ENCODE measurements at places on chromosomes 12 and 14.
A peak's percentile ranks its signal among the peaks of the same experiment; 100 is the strongest.

DNA sequence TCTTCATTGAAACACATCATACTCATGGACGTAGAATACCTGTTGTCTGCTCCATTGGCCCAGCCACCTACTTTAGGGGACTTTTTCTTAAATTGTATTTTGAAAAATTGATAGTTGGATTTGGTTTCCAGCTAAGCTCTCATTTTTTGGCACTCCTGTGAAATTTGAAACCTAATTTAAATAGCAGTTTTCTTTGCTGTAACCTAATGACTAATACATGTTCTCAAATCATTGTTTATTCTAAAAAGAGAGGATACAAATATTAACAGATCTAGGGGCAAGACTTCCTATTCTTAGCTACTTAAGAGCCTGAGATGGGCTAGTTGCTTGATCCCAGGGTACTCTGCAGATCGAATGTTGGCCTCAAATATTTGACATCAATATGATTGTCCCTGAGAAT lies 78.9 kb downstream of the PLEKHA5 start:
- DNase-seq, result peak; percentile 39

DNA sequence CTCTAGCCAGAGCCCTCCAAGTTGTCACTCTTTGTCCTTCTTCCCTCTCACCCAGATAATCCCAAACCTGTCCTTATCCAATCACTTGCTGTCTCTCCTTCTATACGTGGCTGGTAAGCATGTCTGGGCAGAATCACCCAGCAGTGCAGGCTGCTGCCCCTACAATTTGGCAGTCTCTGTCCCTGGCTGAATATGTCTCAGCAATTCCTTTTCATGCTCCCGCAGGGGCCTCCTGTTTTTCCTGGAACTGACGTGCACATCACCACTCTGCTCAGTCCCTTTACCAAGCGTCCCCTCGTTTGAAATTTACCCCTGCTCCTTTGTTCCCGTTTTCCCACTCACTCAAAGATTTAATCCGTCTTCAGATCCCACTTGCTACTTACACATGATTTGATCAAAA lies 80.0 kb downstream of the ST8SIA1 start:
- no peak for DNase-seq

GRCh38 chr12:27973487-27973890 lies 956 bp upstream of the PTHLH start:
- no peak for DNase-seq

- no peak for DNase-seq
Measured at GRCh38 chr14:101893759-101894158, 70.6 kb upstream of the DYNC1H1 start.

DNA sequence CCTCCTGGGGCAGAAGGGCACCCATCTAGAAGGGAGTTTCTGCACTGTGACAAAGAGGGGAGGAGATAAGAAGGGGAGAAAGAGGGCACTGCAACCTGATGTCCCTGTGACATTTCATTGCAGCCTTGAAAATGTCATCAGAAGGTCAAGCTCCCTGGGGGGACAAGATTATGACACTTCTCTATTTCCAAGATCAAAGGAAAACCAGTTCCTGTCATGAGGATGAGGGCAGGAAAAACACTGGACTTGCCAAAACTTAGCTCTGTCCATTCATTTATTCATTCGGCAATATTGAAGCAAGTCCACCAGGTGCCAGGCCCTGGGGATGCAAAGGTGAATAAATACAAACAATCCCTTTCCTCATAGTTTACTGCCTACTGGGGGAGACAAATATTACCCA lies 138.4 kb upstream of the CDKN3 start:
- DNase-seq, result no peak

DNA sequence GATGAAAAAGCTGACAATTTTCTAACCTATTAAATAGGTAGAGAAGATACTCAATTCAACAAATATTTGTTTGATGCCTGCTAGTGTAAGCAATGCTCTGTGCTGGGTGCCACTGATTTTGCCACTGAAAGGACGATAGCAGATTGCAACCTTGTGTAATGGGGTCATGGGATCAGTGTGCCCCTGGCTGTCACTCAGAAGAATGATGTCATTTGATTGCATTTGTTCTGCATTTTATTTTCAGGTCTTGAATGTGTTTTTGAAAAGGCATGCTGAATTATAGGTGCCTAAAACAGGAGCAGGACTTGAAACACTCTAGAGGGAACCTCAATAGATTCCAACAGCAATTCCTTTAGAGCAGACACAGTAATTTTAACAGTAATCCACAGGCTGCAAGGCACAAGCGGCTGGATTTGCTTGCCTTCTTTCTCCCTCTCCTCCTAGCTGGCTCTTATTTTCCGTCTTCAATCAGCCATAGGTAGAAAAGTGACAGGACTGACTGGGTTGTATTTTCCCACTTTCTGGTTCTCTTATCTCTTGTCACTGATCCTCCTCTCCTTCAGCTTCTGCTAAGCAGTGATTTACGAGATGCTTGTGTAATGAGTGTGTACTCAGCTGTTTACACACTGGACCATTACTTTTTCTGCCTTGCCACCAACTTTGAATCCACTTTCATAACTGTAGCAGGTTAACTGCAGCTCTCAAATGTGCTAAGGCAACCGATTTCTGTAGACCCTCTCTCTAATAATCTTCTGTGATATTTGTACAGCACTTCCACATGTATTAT lies 4.1 kb downstream of the PLXNC1 start:
- peak; percentile 27 for DNase-seq

- DNase-seq, result no peak
Measured at GRCh38 chr12:108693186-108693730, 38.1 kb downstream of the CORO1C start.

DNA sequence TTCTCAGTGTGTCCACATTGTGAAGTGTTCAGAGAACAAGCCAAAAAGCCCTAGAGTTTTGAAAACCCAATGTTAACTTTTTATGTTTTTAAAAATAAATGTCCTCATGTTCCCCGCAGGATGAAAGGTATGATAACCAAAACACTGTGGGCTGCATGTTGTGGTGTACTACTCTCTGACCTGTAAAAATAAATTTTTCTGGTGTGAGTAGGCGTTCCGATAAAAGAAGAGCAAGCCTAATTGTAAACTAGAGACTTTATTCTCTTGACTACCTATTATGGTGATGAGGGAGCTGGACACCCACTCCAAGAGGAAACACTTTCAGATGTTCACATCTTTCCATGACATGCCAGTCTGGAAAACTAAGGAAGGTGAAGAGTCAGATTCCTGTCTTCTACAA lies 18.2 kb downstream of the PTGER2 start:
- DNase-seq, result no peak

- no peak for DNase-seq
Measured at GRCh38 chr14:95664066-95664465, 22.2 kb upstream of the TCL1B start.

GRCh38 chr14:31278883-31279282 lies 71.3 kb upstream of the HECTD1 start:
- DNase-seq, result no peak

GRCh38 chr14:90405755-90406154 lies 8.9 kb downstream of the CALM1 start:
- no peak for DNase-seq

DNA sequence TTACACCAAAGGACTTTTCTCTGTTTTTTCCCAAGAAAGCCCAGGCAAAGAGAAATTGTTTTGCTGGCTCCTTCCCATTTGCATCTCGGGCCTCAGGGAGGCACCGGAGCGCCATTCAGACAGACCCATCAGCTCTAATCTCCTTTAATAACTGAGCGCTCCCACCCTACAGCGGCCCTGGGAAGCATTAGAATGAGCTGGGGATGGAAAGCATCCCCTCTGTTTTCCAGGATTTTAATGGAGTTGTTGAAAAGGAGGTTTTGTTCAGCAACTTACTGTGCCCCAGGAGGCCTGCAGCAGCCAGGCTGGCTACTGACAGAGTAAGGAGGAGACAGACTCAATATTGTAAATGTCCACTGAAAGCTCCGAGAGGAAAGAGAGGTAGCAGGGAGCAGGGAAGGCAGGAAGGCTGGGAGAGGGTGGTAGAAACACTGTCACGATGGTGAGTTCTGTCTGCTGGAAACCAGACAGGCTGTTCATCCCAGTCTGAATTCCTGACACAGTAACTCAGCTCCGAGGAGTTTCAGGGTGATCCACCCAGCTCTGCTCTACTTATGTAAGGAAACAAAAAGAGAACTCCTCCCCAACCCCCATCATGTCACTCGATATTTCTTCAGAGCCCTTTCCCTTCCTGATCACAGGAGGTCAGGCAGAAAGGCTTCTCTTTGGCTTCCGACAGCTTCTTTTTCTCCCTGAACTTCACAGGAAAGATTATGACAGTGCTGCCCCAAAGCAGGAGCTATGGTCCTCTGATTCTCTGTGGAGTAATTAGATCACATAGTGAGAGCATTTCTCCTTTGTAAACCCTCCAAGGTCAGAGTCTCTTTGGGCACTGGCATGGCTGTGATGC lies 62.5 kb upstream of the TMEM132D start:
- DNase-seq, result no peak

- DNase-seq, result no peak
Measured at GRCh38 chr12:20150835-20151422, 217.4 kb upstream of the PDE3A start.

GRCh38 chr12:109753054-109753401 lies 39.4 kb downstream of the FAM222A start:
- no peak for DNase-seq

- no peak for DNase-seq
Measured at GRCh38 chr14:91501951-91502930, 7.9 kb downstream of the PPP4R3A start.

GRCh38 chr12:121943926-121944325 lies 25.5 kb downstream of the CFAP251 start:
- no peak for DNase-seq

GRCh38 chr12:109331301-109331952 lies 16.3 kb upstream of the MYO1H start:
- DNase-seq, result no peak

DNA sequence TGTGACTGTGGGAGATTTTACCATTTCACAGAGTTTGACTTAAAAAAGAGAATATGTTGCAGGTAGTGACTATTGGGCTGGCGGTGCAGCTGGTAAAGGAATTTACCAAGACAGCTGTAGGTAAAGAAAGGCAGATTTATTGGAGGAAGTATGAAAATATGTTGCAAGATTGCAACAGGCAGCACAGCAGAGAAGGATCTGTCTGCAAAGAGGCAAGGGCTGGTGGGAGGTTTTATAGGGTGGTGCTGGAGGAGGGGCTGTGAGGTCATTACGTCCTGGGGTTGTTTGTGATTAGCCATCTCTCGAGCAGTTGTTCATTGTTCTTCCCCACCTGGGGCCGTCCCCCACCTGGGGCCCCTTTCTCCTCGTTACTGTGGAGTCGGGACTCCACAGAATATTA lies 62.1 kb downstream of the ACACB start:
- DNase-seq, result no peak

- DNase-seq, result no peak
Measured at GRCh38 chr14:101288436-101289229, 272.7 kb upstream of the DIO3 start.

DNA sequence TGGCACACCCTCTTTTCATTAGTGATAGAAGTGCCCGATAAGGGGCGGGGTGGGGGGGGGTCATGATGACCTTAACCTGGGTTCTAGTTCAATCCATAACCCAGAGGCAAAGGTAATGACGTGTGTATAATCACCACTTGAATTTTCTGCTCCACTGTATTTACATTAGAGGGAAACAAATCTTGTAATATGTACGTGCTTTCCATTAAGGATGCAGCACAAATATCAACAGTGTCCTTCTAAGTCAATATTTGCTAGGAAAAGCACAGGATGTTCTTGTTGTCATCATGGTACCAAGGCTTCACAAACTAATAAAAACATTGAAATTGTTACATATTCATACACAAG lies 121.2 kb upstream of the SLC38A2 start:
- DNase-seq, result no peak

DNA sequence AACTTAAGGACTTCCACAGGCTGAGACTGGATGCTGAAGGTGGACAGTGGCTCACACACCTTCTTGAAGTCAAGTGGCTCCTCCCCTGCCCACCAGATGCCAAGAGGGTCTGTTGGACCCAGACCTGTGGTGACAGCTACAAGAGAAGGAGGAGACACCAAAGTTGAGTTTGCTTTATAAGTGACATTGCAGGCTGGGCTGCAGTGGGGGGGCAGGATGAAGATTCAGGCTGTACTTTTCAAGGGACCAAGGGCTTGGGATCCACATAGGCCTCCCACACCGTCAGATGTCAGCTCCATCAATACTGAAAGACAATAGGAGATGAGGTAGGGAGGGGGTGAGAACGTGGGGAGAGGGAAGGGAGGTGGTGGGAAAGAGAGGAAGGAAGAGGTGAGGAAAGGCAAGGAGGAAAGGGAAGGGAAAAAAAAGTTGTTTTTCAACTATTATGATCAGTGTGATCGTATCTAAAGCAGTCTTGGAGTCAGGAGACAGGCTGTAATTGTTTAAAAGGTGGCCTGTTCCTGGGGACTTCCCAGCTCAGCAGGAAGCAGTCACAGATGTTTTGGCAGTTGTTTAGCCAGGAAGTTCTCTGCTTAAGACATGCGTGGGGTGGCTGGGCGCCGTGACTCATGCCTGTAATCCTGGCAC lies 84.1 kb upstream of the RESF1 start:
- peak; percentile 80 for DNase-seq
